ENCODE measurements at places on chromosomes 7 and 10. TPM values are rescaled to one million over a fixed set of nuclear protein-coding genes. Genes with fewer than 3 reads are reported as not detected.

- DNase-seq = no peak
Observed at GRCh38 chr7:92135052-92135889, 994 bp upstream of the CYP51A1 start.

- DNase-seq = peak; percentile 19
Observed at GRCh38 chr7:40760987-40761386, 626.2 kb downstream of the SUGCT start.

DNA sequence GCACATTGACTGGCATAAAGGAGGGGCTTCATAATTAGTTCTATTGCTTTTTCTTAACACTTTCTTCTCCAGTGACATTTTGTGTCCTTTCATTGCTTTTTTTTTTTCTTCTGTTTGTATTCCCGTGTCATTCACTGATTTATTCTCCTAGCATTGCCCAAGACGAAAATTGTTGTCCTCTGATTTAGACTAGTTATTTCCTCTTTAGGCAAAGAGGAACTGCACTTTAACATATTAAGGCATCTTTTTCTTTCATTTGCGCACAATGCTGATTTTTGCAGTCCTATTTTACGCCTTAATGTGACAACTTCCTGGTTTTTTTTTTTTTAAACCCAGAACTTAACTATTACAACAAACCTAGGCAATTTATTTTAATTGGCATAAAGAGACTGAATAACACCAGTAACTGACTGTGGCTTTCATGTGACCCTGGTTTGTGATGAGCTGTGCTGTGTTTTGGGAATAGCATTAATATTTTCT, 39.7 kb downstream of the ARID5B start:
- no peak for DNase-seq

GRCh38 chr10:44383749-44384600, 922 bp downstream of the CXCL12 start:
- DNase-seq = no peak

DNA sequence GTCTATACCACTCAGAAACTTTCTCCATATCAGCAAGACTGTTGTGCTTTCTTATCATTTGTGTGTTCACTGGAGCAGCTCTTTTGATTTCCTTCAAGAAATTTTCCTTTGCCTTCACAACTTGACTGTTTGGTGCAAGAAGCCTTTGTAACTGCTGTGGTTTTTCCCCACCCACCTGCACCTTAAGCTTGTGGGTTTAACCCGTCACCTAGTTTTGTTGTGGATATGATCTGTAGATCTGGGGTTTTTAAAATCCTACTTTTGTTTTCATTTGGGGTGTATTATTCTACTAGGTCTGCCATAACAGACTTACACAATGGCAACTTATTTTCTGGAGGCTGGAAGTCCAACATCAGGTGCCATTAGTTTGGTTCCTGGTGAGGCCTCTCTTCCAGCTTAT, 30.5 kb upstream of the CHST3 start:
- no peak for DNase-seq

DNA sequence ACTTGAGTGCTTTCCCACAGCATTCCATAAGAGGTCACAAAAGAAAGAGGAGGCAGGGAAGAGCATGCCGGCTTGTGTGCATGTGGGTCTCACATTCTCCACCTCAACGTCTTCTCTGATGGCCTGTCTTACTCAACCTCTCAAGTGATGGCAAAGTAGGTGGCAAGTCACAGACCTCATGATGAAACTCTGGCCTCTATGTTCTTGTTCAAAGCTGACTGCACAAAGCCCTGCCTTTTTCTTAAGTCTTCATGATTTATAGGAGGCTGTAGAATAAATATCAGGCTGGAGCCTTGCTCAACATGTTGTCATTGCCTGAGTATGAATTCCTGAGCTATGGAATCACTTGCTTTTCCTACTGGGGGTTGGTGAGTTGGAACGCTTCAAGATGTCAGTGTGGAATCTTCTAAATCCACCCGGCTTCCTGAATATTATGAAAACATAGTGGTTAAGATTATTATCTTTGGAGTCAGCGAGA, 213.6 kb upstream of the INHBA start:
- peak; percentile 100 for DNase-seq

GRCh38 chr10:11270135-11270857, 252.6 kb downstream of the CELF2 start:
- DNase-seq = peak; percentile 7

DNA sequence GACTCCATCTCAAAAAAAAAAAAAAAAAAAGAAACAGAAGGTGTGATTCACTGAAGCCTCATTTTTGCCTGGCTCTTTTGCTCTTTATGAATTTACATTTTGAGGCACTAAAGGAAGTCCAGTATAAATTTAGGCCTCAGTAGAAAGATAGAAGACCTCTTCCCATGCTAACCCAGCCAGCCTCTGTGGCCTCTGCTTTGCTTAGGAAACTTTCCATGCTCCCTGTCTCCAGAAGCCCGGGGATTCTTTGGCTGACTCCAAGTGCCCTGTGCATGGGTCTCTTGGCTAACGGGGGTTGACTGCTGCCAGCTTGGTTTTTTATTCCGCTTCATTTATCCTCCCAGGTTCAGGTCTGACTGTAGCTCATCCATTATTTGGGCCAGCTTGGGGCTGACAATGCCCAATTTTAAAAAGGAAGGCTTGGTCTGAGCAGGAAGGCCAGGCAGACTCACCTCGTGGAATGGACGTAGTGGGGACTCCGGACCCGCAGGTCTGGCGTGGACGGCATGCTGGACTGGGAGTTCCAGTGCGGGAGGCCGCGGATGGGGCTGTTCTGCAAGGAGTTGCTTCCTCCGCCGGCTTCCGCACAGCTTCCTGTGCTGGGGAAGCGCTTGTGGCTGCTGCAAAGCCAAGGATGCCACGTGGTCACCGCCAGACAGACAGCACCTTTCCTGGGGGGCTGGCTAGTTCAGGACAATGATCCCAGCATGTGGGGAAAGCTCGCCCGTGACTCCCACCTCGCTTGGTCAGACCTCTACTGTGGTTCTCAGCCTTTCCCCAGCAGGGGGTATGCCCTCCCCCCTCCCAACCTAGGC, 72.3 kb downstream of the PRPF18 start:
- no peak for DNase-seq

ACSM6 gene
- total RNA-seq = not detected

PSD gene
- 0.43 TPM for total RNA-seq

PON2 gene
- 147 TPM for total RNA-seq

GSTO2 gene
- 9.5 TPM for total RNA-seq

Data from epithelial cell of proximal tubule (primary cell).